Stimulated activated CD4-positive, alpha-beta T cell treated with anti-CD3 and anti-CD28 coated beads, Interleukin-4, amount 100 ng/mL, for 24 hours (primary cell): ENCODE measurements at places on chromosomes 2 and 18.
A peak's percentile ranks its signal among the peaks of the same experiment; 100 is the strongest.

DNA sequence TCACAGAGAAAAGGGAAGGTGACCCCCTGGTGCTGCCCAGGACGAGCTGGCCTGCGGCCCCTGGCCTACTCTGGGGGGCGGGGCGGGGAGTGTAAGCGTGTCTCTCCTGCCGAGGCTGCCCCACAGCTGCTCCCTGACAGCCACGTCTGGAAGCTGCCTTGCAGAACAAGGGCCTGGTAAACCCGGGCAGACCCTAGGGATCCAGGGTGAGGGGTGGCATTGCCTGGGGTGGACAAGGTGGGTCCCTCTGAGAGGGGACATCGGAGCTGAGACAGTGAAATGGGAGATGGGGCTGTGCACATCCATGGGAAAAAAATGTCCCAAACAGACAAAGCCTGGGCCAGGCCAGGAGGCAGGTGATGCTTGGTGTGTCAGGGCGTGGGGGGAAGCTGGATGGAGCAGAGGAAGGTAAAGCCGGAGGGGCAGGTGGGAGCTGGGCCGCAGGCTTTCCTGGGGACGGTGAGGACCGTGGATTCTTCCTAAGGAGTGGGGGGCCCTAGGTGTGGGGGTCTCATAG is 66.0 kb upstream of the HDAC4 start:
- no peak for DNase-seq

GRCh38 chr2:211611061-211611518 is 927.5 kb downstream of the ERBB4 start:
- DNase-seq: peak; percentile 6

DNA sequence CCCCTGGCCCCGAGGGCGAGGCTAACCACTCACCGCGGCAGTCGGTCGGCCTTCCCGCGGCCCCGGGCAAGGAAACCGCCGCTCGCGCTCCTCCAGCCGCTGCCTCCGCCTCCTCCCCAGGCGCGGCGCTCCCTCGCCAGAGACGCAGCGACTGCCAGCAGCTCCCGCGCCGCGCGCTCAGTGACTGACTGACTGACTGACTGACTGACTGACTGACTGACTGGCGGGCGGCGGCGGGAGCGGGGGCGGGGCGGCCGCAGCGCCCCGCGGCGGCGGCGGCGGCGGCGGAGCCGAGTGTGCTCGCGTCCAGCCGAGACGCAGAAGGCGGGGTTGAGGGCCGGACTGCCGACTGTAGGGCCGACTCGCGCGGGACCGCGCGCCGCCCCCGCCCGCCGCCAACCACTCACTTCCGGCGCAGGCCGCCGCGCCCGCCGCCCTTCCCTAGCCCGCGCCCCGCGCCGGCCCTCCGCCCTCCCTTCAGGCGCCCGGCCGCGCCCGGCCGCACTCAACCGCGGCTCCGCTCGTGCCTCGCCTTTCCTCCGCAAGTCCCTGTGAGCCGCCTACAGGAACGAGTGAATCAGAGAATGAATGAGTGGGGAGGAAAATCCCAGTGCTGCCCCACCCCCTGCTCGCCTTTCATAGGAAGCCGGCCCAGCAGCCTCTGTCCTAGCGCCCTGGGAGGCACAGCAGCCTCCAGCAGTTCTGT is at the start of gene RAPH1:
Gene RAPH1, minus strand, starts transcription at position 224 of the 706 bp plus-strand sequence. CDS start 39,948 bp downstream, outside the sequence.
- peak; percentile 65 for DNase-seq

- DNase-seq: no peak
Observed at GRCh38 chr2:181252262-181253148, 204.7 kb upstream of the ITGA4 start.

- DNase-seq: no peak
Observed at GRCh38 chr2:53715568-53715967, 52.0 kb upstream of the CHAC2 start.

- DNase-seq: no peak
Observed at GRCh38 chr2:190343089-190343535, 277 bp upstream of the INPP1 start.

DNA sequence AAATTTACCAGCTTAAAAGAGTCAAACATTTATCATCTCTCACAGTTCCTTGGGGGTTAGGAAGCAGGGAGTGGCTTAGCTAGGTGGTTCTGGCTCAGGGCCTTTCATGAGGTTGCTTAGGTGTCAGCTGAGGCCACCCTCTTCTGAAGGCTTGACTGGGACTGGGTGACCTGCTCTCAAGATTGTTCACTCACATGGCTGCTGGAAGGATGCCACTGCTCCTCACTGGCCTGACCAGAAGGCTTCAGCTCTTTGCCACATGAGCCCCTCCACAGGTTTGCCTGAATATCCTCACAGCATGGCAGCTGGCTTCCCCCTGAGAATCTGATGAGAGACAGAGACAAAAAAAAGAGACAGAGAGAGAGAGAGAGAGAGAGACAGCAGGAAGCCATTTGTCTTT is 17.3 kb upstream of the RNF152 start:
- DNase-seq: no peak

DNA sequence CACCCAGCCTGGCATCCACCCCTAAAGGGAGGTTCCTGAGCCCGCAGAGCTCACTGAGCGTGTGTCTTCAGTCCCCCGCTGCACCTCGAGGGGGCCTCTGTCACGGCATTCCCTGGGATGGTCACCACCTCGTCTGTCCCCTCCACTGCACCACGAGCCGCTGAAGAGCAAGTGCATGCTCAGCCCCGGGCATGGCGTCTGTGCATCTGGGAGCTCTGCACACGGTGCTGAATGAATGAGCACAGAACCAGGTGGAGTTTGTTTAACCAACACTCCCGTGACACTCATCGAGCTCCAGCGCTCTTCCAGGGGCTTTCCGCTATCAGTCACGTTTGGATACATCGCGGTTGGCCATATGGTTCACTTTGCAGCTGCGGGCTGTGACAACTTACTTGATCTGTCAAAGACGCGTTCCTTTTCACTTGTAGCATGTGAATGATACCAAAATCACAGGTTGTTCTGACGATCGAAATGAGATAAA is 9.2 kb downstream of the ALLC start:
- no peak for DNase-seq

DNA sequence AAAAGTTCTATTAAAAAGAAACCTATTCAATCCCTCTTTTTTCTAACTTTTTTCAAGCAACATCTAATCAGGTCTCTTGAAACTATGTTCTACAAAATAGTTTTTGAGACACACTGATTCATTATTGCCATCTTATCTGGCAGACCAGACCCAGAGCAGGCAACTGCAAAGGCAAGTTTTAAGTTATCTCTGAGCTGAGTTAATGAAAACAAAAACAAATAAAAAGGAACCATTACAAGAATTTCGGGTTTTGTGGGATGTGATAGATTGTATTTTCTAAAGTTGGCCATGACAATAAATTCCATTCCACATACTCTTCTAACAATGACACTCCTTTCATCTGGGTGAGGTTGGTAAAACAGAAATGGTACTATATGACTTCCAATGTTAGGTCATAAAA is 15.2 kb upstream of the TWSG1 start:
- DNase-seq: no peak

DNA sequence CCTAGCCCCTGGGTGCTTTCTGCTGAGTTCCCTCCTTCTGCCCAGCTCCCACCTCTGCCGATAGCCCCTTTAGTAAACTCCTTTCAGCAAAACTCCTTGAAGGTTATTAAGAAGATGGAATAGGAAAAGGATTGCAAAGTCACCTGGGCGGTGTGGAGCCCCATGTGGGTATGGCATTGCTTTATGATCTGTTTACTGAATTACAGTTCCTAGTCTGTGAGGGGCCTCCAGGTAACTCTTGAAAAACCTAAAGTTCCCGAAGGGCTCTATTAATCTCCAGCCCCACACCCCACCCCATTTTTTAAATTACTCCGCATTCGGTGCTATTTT is 116.9 kb upstream of the UXS1 start:
- no peak for DNase-seq

DNA sequence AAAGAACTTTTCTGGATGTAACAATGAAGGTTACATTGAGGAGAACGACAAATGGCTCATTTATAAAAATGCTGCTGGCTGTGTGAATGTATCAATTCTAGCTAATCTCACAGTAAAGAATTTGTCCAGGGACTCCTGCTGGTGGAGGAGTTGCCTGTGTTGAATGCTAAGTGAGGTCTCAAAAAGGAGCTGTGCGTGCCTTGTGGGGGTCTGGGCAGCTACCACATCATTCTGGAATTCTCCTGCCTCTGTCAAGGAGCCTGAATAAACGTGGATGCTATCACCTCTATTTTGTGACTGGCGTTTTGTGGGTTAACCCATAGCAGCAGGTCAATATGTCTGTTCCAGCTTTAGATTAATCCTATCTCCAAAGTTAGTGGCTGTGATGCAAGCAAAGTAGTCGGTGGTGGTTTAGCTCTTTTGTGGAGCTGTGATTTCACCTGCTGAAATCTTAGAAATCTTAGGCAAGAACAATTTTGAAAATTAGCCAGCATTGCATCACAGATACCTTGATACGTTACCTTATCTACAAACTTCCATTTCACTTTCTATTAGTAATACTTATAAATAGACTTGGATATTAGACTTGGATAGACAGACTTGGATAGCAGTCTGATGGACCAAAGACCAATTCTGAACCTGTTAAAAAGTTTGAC is 96.8 kb downstream of the MTCL1 start:
- no peak for DNase-seq

DNA sequence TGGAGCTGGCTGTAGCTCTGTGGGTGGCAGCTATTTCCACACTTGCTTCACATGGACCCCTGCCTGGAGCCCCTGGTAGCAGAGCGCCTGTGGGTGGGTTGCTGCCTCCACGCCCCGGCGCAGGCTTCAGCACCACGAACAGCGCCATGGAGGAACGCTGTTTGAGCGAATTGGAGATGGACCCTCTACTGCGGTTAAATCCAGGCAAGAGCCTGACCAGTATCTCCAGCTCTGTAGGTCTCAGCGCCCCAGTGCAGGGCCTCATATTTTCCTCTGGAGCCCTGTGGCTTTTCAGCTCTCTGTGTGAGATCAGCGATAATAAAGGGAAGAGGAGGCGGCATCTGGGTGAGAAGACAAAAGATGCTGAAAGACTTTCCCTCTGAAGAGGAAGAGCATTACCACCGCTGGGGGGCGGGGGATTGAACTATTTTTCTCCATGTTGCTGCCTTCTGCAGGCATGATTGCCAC is 12.0 kb downstream of the ONECUT2 start:
- DNase-seq: no peak

DNA sequence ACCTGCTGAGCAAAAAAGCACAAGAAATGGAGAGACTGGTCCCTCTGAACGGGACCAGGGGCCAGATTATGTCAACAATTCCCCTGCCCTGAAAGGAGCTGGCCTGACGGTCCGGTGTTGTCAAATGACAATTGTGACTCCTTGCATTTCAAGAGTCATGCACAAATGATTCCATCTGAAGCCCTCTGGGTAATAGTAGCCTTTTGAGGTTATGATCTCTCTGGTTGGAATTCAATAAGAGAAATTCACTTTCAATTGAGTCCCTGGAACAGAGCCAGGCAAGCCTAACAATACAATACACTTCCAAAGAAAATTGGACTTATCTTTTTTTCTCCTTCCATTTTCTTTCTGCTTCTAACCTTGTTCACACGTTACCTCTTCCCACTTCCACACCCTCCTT is 116.9 kb downstream of the C1D start:
- DNase-seq: no peak

GRCh38 chr2:156653675-156654074 is 217.5 kb downstream of the GPD2 start:
- DNase-seq: no peak

- no peak for DNase-seq
Observed at GRCh38 chr2:85971366-85971765, 82.6 kb upstream of the ST3GAL5 start.

DNA sequence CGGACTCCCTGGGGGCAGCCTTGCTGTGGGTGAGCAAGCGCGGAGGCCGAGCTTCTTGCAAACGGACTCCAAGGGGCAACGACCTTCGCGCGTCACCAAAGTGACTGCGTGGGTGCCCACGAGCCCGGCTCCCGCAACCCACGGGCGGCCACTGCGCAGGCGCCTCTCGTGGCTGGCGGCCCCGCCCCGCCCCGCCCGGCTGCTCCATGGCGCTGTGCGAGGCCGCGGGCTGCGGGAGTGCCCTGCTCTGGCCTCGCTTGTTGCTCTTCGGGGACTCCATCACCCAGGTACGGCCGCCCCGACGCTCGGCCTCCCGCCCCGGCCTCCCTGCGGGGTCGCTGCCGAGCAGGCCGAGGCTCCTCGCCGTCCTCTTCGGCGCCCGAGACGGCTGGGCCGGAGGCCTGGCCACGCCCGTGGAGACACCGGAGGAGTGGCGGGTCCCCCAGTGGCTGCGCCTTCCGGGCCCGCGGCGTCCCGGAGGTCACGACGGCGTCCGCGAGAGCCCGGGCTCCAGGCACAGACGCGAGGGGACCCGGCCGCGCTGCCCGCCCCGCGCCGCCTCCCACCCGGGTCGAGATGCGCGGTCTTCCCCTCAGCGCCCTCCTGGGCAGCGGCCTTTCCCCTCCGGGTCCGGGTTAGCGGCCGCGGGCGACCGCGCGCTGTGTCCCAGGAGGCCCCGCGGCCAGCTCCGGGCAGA is at the start of gene IAH1:
Gene IAH1, plus strand, starts transcription at position 191 of the 697 bp plus-strand sequence. Its CDS starts 16 bp downstream, at position 207.
- peak; percentile 74 for DNase-seq

DNA sequence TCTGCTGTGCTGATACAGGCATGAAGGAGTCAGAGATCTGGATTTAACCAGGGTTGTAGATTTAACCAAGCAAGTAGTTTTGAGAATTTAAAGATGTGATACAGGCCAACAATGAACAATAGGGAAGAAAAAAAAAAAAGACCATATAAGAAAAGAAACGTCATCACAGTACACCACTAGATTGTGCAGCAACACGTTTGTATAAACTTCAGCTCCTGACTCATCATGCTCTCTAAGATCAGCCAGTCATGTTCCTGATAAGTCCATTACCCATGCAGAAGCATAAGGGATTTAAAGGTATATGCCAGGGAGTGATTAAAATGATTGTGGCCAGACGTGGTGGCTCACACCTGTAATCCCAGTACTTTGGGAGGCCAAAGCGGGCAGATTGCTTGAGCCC is 22.3 kb upstream of the ERICH2 start:
- no peak for DNase-seq

DNA sequence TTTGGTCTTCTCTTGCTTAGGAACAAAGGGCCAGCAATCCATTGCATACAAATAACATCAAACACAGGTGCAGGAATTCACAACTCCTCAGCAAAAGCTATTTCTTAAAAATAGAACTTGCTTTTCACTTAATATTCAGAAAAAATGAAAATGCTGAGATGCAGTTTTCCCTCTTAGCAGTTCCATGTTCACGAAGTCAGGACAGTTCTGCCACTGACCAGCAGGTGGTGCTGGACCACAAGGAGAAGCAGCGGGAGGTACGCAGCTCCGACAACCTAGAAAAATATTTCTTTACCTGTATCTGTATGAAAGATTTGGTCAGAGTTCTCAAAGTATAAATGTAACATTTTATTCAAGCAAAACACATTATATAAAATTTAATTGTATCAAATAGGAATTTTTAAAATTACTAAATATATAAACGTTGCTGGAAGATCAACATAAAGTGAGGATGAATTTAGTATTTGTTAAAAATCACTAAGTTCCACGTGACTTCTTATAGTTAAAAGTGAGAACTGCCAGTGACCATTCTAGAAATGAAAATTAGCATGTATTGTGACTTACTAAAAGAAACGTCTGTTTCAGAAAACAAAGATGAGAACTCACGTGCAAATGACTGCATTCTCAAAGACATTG is 48.8 kb downstream of the ADNP2 start:
- peak; percentile 81 for DNase-seq

- DNase-seq: no peak
Observed at GRCh38 chr2:133773854-133774653, 205.8 kb upstream of the NCKAP5 start.
